ENCODE measurements at places on chromosomes 5 and 9.

GRCh38 chr5:32278406-32278805, 34.3 kb downstream of the MTMR12 start:
- DNase-seq: no peak

- no peak for DNase-seq
These were observed 64.6 kb downstream of the ELOVL7 start for GRCh38 chr5:60779466-60779865.

DNA sequence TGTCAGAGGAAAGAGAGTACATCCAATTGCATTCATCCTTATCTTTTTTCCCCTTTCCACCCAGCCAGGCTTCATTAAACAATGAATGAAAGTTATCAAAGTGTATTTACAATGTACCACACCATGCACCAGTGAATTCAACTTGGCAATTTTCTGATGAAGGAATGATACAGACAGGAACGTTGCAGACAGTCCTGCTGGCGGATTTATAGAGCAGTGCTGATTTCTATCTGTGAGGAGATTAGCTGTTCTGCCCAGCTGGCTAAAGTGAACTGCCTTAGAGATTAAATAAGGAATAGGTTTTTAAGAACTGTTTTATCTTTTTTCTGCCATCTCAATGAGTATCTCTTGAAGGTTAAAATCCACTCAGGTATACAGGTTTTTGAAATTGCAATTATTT, 403.9 kb downstream of the CDH18 start:
- no peak for DNase-seq

GRCh38 chr5:163916376-163916775, 411.0 kb downstream of the MAT2B start:
- no peak for DNase-seq

DNA sequence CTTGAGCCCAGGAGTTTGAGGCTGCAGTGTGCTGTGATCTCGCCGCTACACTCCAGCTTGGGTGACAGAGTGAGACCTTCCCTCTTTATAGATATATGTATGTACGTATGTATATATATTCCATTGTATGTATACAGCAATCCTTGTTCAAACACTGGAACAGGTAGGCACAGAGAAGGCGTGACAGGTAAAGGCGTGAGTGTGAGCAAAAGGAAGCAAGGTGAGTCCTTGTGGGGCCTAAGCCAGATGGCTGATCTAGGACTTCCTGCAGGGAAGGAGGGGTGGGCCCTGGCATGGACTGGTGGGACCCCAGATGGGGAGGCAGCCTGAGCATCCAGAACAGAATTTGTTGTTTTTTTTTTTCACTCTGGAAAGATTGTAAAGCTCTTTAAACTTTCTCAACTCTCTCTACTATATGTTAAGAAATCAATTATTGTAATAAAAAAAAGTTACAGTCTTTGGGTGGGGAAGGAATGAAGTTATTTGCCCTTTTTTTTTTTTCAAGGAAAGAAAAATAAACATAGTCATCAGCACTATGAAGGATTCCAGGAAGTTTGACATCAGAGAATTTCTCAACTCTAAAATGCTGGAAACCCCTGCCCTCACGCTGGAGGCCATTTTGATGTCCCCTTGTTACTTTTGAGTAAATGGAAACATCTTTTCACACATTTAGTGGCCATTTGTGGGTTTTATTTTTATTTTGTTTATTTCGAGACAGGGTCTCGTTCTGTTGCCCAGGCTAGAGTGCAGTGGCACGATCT, 38.9 kb upstream of the STXBP1 start:
- DNase-seq: no peak

DNA sequence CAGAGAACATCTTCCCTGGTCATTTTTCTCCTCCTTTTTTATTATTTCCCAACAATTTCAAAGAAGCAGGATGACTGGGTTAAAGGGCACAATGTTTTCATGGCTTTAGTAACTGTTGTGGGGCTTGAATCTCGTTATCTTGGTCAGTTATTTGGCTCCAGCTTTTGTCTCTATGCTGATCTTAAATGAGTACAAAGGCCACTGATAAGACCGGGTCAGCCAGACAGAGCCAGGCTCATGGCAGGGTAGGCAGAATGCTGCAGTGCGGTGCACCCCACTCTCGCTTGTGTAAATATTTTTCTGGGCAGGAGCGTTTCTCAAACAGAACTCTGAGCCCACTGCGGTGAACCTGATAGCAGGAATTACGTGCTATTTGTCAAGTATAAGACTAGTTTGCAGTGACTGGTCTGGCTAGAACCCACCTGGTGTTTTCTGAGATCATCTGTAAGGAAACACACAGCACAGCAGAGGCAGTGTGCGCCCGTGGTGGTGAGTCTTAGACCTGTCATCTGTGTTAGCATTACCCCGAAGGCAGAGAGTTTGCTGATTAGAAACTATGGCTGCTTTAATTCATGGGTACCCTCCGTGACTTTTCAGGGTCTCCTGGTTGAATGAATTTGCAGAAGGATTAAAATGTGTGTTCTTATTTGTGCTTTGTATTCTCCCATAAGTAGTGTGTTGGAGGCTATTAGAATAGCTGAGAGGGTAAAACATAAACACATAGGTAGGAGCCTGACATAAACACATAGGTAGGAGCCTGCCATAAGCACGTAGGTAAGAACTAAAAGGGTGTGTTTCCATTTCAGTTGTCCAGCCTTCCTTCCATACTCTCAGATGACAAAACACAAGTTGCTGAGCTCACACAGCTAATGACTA, 158.6 kb upstream of the DMRT1 start:
- DNase-seq: no peak

DNA sequence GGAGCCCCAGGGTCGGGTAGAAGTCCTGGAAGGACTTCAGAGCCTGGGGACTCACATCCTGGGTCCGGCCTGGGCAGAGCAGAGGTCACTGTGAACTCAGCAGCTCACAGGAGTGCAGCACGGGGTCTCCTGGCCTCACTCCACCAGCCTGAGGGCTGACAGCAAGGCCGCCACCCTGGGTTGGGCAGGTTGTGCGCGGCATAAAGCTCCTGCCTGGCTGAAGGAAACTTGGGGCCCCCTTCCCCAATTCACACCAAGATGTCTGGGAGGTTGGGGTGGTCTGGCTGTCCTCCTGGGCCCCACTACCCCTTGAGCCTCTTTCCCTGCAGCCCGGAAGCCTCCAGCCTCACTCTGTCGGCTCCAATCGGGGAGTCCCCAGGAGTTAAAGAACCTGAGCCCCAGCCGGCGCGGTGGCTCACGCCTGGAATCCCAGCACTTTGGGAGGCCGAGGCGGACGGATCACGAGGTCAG, 2.1 kb downstream of the LCN15 start:
- no peak for DNase-seq

GRCh38 chr5:86861512-86861911, 243.8 kb downstream of the COX7C start:
- no peak for DNase-seq

DNA sequence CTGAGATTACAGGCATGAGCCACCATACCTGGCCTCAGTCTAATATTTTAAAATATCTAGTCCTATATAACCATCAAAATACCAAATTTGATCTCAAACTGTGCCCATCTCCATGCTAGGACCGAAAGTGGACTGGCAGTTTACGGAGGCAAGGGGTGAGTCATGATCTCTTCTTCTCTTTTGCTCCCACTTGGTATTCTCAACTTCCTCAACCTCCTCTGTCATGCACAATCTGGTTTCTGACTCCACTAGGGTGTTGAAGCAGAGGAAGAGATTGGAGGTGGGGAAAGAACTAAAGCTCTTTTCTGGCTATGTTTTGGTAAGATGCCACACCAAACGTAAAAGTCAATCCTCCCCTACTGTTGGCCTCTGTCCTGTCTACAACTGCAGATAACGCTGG, 55.9 kb upstream of the CEMIP2 start:
- DNase-seq: no peak

DNA sequence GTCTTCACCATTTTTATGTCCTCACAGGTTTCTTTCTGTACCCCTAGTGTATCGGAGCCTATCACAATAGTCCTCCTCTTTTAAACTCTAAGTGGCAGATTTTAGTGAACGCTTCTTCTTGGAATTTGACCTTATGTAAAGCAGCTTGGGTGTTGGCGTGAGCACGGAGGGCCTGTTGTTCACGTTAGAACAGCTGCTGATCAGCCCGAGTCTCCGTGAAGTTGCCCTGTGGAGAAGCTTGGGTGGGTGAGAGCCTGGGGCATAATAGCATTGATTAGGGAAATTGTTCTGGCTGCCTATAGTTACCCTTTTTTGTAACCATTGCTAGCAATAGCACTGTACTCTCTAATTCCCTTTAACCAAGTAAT, 167.0 kb upstream of the OTULINL start:
- DNase-seq: no peak

- no peak for DNase-seq
These were observed 11.8 kb downstream of the NR5A1 start for GRCh38 chr9:124495126-124496074.

GRCh38 chr9:12878351-12878978, 103.6 kb downstream of the LURAP1L start:
- DNase-seq: no peak

- no peak for DNase-seq
These were observed 177.3 kb upstream of the HMHB1 start for GRCh38 chr5:143634689-143635088.

All from stimulated activated CD4-positive, alpha-beta T cell treated with anti-CD3 and anti-CD28 coated beads, Interleukin-2, amount 100 ng/mL, for 4 hours (primary cell).